Fibroblast of gingiva (primary cell): ENCODE measurements at places on chromosomes 5 and 9.

- DNase-seq: peak; percentile 24
These were observed 4.0 kb downstream of the SEC61B start for GRCh38 chr9:99226054-99226453.

DNA sequence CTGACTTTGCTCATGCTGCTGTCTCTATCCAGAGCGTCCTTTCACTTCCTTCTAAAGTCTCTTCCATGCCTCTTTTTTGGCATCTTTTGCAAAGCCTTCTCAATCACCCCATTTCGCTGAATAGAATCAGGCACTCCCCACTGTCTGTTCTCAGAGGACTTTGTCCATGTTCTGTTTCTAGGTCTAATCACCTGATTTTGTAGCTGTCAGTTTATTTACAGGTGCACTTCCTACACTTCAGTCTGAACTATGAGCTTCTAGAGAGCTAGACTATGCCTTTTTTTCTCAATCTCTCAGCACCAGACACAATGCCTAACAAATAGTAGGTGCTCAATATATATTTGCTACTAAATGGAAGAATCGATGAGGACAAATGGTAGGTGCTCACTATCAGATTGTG is 29.9 kb downstream of the TLR4 start:
- DNase-seq: no peak

DNA sequence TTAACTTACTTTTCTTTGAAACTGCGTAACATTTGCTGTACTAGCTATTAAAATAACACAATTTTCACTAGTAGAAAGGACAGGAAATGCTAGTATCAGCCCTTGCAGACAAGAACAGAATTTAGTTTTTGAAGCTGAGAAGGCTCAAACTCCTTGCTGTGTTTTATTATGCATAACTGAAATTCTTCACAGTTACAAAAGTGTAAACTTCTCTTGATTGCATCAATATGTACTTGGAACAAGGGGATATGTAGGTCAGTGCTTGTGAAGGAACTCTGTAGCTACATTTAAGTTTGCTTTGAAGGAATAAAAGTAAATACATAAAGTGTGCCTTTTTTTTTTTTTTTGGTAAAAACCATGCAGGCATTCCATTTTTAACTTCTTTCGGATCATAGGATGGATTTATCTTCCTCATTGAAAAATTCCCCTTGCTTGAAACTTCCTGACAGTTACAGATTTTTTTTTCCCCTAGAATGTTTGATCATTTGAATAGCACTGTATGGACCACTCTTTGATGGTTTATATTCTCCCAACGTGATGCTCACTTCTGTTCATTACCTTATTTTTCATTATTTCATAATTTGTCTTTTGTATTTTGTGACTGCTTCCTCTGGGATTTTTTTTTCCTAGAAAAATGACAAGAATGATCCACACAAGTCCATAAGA is 94.9 kb upstream of the DAB2 start:
- peak; percentile 88 for DNase-seq

DNA sequence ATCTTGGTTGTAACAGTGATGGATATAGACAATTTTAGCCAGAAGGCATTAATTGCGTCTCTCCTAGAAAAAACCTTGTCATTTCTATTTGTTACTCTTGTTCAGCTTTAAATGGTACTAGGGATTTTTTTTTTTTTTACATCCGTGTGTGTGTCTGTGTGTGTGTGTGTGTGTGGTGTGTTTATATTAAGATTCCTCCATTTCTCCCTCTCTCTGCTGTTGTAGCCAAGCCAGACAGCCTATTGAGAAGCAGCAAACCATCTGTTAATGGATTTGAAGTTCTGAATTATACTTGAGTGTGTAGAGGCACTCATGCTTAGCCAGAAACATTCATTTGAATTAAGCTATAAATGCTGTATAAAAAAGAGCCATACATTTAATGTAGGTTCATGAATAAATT is 72.3 kb downstream of the SLF1 start:
- DNase-seq: peak; percentile 4

DNA sequence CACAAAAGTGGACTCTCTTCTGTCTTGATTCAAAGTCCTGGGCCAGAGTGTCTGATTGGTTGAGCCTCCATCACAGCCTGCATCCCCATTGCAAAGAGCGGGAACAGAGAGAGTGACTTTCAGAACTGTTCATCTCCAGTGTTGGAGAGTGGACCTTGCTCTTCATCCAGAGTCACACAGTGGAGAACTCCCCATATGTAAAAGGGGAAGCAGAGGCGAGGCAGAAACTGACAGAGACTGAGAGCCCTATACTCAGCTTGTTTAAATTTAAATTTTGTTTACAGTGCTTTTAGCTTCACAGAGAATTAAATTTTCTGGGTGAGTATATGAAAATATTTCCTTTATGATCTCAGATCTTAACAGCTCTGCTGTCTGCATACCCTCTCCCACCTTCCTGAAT is 70.0 kb upstream of the SSBP2 start:
- DNase-seq: no peak

GRCh38 chr5:33736510-33736909 is 155.3 kb downstream of the ADAMTS12 start:
- peak; percentile 80 for DNase-seq

GRCh38 chr9:135455401-135456030 is 24.1 kb upstream of the PPP1R26 start:
- no peak for DNase-seq

GRCh38 chr9:96581786-96582185 is 37.9 kb downstream of the CDC14B start:
- DNase-seq: no peak

DNA sequence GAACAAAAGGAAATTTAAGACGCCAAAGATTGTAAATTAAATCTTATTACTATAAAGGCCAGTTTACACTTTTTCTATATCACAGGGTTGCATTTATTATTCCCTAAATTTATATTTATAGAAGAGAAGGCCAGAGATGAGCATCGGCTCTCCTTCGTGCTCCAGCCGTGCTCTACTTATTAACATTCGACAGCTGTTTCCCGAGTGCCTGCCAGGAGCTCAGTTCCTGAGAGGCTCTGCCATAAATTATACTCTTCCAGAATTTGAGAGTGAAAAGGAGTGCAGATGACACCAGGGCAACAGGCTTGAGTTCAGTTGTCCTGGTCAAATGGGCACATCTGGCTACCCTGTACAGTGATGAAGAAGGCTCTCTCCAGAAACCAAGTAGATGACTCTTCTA is 70.1 kb downstream of the PCSK5 start:
- no peak for DNase-seq

DNA sequence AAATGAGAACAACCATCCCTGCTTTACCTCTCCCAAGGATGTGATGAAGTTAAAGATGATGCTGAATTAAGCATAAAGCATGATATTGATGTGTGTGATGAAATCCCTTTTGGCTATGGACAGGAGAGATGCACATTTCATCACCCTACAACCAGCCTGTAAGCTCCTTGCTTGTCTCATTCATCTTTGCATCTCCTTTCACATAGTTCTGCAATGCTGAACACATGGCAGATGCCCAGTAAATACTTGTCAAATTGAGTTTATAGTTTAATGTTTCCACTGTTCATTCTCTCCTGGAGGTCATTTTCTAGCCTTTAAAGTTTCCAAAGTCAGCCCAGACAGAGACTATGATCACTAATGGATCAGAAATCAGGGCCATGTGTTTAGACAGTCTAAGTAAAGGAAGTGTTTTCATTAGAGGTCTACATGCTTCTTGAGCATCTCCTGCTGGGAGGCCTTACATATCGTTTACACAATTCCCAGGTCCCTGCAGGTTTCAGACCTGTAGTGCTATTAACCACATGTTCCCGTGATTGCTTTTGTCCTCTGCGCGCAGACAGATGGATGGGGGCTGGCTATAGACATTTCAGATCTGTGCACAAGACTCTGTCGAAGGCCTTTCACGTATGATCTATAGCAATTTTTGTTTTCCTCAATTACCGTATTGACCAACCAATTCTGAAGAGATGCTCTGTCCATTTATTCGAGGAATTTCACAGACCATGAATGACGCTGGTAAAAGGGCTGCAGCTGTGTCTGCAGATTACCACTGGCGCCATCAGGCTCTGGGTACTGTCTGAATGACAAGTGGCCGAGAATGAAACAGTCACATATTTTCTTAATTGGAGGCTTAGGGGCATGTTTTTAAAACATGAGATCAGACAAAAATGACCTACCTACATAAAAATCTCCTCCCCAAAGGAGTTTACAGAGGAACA is 49.0 kb upstream of the CKMT2 start:
- peak; percentile 80 for DNase-seq

- DNase-seq: no peak
These were observed 142.2 kb downstream of the DCP2 start for GRCh38 chr5:113118765-113119164.

- no peak for DNase-seq
These were observed 89.4 kb downstream of the BARX1 start for GRCh38 chr9:93865716-93866115.

DNA sequence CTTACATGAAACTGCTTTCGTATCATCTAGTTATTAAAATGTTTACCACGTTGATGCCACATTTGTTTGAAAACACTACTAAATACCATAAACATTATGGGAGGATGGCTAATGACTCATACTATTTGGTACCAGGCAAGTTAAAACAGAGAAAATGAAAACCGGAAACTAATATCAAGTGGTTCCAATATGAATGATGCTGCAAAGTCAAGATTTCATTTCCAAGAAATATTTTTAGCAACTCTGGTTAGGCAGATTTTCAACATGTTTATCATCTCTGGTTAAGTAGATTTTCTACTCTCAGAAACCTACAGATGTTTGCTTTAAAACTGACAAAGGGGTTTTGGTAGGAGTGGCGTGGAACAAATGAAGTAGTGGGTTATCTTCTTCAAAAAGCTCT is 4.9 kb upstream of the F2R start:
- peak; percentile 82 for DNase-seq

DNA sequence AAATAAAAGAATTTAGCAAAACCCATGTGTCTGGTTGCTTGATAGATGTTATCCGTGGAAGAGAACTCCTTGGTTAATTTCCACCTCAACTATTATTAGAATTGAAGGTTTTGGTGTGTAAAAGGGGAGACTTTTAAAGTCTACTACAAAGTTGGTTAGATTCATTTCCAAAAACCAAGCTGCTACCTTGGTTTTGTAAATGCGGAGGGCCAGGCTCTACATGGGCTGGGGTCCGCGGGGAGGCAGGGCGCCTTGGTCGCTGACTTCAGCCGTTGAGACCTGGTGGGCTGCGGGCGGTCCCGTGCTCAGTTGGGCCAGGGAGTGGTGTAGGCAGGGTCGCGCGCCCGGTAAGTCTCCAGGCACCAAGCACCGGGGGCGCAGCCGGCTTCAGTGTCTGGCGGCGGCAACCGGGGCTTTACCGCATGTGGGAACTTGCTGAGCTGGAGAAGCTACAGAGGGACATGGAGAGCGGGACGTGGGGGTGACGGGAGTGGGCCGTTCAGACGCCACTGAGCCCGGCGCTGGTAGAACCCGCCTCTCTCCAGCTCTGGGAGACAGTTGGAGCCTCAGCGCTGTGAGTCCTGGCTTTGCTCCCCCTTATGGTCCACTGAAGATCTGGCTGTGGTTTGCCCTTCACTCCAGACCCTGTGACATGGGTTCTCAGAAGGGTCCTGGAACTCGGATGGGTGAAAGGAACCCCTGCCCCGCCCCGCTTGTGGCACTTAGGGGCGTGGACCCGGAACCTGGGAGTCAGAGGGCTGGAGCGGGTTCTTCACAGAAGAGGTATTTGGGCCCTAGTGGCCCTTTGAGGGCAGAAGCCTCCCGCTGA is 11.8 kb downstream of the NR2F1 start:
- no peak for DNase-seq

DNA sequence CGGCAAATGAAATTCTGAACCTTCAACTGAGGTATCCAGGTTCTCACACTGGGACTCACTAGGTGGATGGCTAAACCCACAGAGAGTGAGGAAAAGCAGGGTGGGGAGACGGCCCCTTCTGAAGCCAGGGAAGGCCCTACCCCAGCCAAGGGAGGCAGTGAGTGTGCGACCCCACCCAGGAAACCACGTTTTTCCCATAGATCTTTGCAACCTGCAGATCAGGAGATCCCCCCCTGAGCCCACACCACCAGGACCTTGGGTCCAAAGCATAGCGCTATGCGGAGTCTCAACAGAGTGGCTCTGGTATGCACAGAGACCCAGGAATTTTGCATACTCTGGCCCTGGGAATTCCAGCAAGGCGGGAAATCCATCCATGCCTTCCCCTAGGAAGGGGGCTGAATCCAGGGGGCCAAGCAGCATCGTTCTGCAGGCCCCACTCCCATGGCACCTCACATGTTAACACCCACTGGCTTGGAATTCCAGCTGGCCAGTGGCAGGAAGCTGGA is 19.9 kb downstream of the DTWD2 start:
- DNase-seq: no peak

GRCh38 chr9:100623969-100624368 is 46.1 kb downstream of the CAVIN4 start:
- DNase-seq: no peak

DNA sequence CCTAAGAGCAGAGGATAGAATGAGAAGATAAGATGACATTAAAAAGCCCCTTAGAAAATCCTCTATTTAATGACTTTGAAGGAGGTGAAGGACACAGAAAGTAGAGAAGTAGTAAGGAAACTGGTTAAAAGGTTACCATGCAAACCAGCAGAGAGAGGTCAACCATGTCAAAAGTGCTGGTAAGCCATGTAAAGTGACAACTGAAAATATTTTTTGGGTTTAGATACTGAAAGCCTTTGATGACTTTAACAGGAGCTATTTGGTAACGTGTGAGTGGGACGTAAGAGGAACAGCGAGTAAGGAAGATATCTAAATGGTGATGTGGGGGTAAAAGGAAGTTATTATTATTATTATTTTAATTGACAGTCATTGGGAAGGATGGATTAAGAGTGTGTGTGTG is 56.9 kb downstream of the MACIR start:
- no peak for DNase-seq

DNA sequence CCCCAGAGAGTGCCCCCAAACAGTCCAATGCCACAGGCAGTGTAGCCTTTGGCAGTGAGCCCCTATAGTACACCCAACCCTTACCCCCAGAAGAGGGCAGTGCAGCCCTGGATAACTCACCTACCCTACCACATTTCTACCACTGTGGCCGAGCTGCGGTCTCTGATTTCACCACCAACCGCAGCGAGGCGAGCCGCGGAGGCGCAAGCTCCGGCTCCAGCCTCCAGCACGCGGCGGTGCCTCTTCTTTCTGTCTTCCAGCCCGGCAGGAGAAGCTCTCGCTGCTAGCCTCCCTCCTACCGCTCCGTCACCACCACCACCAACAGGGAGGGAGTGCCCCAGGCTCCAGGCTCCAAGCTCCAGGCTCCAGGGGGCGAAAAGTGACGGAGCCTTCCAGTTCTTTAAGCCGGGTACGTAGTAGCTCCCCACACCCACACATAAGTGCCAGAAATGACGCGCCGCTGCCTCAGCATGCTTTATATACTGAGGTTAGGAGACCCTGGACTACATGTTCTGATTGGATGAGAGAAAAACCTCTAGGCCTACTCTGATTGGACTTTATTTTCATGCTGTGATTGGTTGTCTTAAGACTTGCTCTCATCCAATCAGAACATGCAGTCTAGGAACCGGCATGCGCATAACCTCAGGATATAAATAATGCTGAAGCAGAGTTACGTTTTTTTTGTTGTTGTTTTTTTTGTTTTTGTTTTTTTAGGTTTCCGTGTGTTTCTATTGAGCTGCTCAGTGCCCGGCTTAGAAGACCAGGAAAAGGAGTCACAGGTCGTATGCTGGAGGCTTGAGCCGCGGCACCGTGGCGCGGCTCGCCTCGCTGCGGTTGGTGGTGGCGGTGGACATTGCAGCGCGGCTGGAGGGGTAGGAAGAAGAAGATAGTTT is at the start of gene PCAT7:
TSS of gene PCAT7 (plus strand) at position 645 of the 893 bp plus-strand sequence.
- DNase-seq: no peak
